ENCODE measurements at places on chromosomes 4 and X.

DNA sequence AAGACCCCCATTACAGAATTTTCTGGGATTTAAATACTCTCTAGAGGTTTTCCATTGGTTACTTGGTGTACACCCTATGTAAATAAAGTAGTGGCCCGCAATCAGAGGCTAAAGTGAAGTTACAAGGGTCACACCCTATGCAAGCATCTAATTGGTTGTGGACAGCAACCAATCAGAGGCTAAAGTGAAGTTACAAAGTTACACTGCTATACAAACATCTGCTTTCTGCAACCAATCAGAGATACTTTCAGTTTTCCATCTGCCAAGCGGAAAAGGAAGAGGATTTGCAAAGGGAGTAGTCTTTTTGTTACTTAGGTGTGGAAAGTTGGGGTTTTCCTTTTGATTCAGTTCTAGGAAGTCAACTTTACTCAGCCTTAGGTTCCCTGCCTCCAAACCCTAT, 2.0 kb upstream of the ATRX start:
- no peak for DNase-seq

- no peak for DNase-seq
These were observed 1365.4 kb downstream of the ARAP2 start for GRCh38 chr4:34878961-34879360.

DNA sequence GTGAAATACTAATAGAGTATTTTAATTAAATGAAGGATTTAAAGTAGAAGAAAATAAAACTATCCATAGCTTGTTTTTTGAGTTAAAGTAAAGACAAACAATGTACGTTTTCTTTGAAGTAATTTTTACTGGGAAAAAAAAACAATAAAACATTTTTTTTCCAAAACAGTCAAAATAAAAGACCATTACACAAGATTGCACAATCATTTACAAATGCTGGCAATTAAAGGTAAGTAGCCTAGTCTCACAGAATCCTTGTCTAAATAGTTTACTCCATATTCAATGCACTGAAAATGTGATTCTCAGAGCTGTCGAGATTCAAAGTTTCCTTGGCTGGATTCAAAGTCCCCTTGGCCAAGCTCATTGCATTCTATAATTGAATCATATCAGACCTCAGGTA, 21.2 kb downstream of the C4orf54 start:
- no peak for DNase-seq

GRCh38 chrX:80808881-80809411, 731 bp downstream of the BRWD3 start:
- DNase-seq = peak; percentile 18

DNA sequence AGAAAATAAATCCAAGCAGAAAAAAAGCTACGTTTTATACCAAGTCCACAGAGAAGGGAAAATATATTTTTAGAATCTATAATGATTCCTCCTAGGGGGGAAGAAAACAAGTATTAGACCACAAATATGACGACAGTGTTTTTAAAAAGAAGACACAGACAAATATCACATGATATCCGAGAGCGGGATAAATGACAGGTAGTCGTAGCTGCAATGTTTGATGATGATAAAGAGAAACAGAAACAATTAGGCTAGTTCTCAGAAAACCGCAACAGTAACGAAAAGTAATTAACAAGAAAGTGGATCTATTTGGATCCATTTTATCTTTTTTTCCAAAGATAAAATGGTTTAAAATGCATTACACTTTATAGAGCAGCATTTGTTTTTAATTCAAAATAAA, 918 bp downstream of the HAUS3 start:
- DNase-seq = no peak

DNA sequence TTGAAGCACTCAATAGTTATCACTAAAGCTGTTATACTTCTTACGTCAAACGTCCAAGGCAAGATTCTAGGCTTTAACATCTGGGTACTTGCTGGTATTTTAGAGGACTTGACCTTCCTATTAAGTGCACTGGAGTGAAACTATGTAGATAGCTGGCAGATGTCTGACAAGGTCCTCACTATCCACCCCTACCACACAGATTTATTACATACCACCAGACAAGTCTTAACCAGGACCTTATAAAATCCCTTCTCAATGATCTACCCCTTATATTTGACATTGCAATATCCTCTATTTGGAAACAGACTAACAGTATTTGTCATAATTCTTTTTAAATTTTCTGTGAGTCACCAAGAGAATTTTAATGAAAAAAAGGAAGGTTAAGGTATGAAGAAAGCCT, 78.8 kb downstream of the PDGFC start:
- DNase-seq = no peak

DNA sequence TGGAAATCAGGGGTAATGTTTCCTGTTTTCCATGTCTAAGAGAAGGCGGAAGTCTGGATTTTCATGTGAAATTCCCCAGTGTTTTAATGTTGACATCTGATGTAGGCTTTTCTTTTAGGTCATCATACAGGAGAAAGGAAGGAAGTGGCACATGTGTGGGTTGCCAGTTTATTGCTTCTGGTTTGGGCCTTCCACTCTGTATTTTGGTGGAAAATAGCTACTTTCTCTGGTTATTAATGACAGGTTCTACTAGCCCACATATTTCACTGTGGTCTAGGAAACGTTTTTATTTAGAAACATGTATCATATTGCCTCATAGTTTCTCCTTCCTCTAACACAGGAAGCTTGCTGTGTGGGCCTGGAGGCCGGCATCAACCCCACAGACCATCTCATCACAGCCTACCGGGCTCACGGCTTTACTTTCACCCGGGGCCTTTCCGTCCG, 7.2 kb downstream of the PDHA1 start:
- no peak for DNase-seq

- DNase-seq = no peak
These were observed 26.1 kb downstream of the TKTL2 start for GRCh38 chr4:163447481-163447880.

DNA sequence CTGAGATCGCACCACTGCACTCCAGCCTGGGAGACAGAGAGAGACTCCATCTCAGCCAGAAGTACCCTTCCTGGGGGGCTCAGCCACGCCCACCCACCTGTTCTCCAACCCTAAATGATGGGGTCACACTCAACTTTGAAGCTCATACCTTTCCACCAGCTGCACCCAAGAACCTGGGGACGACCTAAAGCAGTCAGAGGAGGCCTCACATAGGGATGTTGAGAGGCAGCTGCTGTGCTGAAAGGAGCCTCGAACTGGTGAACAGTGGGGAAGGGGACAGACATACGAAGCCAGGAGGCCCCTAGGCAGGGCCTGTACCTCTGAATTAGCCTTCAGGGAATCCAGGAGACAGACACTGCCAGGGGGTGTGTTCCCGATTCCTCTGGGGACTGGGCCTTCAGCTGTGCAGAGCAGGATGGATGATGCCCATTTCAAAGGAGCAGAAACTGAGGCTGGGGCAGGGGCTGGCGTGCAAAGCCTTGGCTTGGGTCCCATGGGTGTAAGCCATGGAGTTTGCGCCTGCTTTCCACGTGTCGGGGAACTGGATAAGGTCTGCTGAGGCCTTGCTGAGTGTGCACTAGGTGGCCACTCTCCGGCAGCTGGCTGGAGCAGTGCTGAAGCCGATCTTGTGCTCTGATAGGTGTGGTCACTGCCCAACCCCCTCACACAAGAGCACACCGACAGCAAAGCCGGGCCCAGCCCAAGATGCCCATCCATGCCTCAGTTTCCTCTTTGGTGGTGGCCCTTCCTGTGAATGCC, 130.8 kb downstream of the CPZ start:
- no peak for DNase-seq

- DNase-seq = no peak
These were observed 100.8 kb upstream of the USP38 start for GRCh38 chr4:143083756-143084472.

DNA sequence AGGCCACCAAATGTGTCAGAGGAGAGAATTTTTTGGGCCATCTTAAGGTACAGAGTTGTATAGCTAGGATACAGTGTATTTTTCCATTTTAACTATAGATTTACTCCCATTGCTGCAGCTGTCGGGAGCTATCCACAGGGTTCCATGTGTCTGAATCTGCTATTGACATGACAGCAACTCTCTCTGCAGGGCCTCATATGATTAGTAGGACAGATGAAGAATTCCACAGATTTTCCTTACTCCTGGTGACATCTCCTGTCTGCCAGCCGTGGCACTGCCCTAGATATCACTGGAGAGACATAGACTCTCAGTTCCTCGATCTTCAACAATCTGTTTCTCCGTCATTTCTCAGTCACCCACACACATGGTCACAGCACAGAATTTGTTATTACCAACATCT, 86.5 kb downstream of the SPCS3 start:
- DNase-seq = no peak

DNA sequence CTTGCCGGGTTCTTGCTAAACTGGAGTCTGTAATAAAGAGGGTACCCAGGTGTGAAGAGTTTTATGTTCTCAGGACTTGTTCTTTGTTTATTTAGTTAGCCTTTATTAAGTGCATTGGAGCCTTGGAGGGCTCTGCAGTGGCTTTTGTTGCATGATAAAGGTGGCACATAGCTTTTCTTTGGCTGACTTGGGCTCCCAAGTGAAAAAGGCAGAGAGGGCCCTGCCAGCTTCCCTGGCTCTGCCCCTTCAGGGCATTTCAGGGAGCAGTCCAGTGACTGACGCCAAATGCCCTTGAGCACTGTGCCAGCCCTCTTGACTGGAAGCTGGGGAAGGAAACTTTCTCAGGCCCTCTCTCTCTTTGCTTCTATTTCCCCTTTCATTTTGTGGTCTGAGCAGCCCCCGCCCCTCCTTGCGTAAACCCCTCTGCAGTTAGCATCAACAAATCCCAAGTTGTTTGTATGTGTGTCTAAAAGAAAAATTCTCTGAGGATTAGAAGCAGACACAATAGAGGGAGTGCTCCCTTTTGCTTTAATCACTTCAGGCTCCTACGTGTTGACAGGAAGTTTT, 152.2 kb downstream of the NHS start:
- DNase-seq = no peak

DNA sequence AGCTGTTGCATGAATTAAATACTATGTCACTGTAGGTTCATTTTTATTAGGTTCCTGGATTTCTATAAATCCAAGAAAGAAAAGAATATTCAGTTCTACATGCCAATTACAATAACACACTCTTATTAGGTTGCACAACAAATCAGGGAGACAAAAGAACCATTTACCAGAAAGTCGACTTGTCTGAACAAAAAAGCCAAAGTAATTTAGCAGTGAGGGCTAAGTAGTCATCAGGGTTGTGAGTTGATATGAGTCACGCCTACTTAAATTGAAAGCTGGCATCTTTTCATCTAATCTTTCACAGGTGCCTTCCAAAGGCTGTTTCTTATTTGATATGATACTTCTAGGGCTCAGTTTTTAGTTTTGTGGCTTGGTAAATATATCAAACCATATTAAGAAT, 25.4 kb upstream of the GNRHR start:
- no peak for DNase-seq

DNA sequence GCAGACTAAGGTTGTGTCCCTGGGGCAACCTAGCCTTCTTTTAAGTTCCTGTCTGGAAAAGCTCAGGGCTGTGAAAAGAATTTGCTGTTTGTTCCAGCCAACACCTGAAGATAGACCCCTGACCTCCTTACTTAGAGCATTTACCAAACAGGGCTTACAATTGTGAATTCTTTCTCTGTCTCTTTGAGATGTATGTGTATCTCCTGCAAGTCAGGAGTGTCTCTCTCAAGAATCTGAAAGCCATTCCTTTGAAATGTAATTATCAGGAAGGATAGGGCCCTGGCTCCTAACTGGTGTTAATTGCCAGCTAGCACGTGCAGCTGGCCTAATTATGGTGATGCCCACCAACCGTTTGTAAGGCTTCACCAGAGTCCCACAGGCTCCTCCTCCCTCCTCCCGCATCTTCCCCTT, 18.2 kb downstream of the CCNG2 start:
- DNase-seq = no peak

DNA sequence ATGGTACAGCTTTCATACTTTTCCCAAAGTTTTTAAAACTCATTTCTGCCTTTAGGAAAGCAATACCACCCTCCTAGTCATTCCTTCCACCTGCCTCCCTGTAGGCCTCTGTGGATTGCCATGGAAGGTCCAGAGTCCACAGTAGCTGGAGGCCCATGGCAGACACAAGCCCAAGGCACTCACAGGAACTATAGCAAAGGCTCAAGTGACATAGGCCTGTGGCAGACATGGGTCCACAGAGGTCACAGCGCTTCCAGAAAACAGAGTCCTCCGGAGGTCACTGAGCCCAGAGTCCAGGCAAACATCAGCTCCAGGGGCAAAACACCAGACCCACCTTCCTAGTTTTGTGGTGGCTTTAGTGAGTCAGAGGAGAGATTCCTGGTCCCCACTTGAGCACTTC, 147.6 kb upstream of the ATP6AP2 start:
- no peak for DNase-seq

GRCh38 chrX:116318672-116319071, 117.7 kb upstream of the SLC6A14 start:
- DNase-seq = no peak

DNA sequence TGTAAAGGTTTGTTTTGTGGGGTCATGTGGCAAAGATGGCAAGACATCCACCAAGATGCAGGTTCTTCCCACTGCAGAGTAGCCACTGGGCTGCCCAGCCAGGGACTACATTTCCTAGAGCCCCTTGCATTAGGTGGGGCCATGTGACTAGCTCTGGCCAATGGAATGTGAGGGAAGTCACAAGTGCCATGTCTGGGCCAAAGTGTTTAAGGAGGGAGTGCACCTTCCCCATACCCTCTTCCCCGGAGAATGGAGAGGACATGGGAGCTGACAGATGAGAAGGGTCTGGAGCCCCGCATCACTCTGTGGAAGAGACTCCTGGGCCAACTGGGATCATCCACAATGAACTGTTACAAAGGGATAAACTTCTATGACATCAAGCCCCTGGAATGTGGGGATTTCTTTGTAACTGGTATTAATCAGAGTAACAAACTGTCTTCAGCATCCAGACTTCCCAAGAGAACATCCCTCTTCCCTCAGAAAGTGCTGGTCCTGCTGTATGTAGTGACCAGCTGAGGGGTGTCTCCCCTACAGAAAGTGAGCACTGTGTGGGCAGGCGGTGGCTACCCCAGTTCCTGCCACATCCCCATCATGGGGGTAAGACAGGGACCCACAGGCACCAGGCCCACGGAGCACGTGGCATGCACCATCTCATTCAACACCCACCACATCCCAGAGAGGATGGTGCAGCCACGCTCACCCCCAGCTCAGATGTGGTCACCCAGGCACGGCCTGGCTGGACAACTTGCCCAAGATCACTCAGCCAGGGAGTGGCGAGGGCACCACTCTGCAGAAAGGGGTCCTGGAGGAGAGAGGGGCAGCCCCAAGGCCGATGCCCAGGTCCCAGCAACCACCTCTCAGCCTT, 10.9 kb downstream of the PPP2R2C start:
- no peak for DNase-seq

- no peak for DNase-seq
These were observed 48.6 kb upstream of the TMEM164 start for GRCh38 chrX:109954333-109954732.

DNA sequence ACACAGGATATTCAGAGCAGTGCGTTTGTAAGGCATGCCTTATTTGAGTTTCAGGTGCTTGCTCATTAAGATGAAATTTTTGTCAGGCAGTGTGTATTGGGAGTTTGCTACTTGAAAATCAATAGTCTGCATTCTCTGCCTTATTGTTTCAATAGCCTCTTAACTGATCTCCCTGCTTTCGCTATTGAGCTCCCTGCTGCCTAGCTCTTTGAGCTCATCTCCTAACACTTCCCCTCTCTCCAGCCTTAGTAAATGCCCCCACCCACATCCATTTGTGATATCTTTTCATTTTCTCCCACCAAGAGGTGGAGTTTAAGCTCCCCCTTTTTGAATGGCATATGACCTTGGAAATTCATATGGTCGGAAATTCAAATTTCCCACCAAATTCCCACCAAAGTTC, 256.6 kb downstream of the IL1RAPL1 start:
- no peak for DNase-seq
